A549 treated with dexamethasone at 1 μM for 4 hours (cell line): ENCODE measurements at places on chromosomes 7 and 10. TPM values are rescaled to one million over a fixed set of nuclear protein-coding genes. Genes with fewer than 3 reads are reported as not detected.

CLDN4 gene
- total RNA-seq: 4.3 to 6.0 TPM (median 4.8 TPM) in 5 replicates

SIRT1 gene
- total RNA-seq: 15.6 to 19.0 TPM (median 16.8 TPM) in 5 replicates

VPS37D gene
- 3.1 to 5.0 TPM (median 4.5 TPM) in 5 replicates for total RNA-seq

NEBL gene
- total RNA-seq: 7.4 to 14.0 TPM (median 12.9 TPM) in 5 replicates

ASIC3 gene
- 3.9 to 11.3 TPM (median 9.0 TPM) in 5 replicates for total RNA-seq

AGAP6 gene
- total RNA-seq: 5.7 to 9.2 TPM (median 8.6 TPM) in 5 replicates

MYL10 gene
- total RNA-seq: not detected in 5 replicates

CFAP58 gene
- 0.13 to 0.27 TPM (median 0.19 TPM) in 5 replicates for total RNA-seq

COL1A2 gene
- total RNA-seq: 0.06 TPM in 1 of 5 replicates, not detected in the others

CCDC172 gene
- not detected in 5 replicates for total RNA-seq

HOXA7 gene
- 4.7 to 5.5 TPM (median 4.8 TPM) in 5 replicates for total RNA-seq

ACTL6B gene
- total RNA-seq: not detected in 5 replicates

CCDC126 gene
- 3.0 to 4.2 TPM (median 3.6 TPM) in 5 replicates for total RNA-seq

GLCCI1 gene
- 0.81 to 1.1 TPM (median 1.0 TPM) in 5 replicates for total RNA-seq

PARD3 gene
- total RNA-seq: 59.7 to 72.6 TPM (median 66.9 TPM) in 5 replicates

TMEM270 gene
- total RNA-seq: 0.11 to 0.25 TPM (median 0.21 TPM) in 5 replicates

KNDC1 gene
- total RNA-seq: 0.60 to 1.5 TPM (median 1.3 TPM) in 5 replicates

CLCN1 gene
- total RNA-seq: 0.03 to 0.06 TPM (median 0.05 TPM) in 3 of 5 replicates, not detected in the others

TEX36 gene
- total RNA-seq: not detected in 5 replicates

ASZ1 gene
- not detected in 5 replicates for total RNA-seq

CPA2 gene
- 0.09 to 0.21 TPM (median 0.15 TPM) in 3 of 5 replicates, not detected in the others for total RNA-seq

MYOZ1 gene
- 0.05 to 0.16 TPM in 2 of 5 replicates, not detected in the others for total RNA-seq

XRCC2 gene
- total RNA-seq: 3.7 to 5.6 TPM (median 5.2 TPM) in 5 replicates

GJC3 gene
- 0.08 to 0.15 TPM (median 0.09 TPM) in 3 of 5 replicates, not detected in the others for total RNA-seq

GTF2IRD1 gene
- 21.0 to 30.9 TPM (median 25.8 TPM) in 5 replicates for total RNA-seq

OR2A42 gene
- total RNA-seq: not detected in 5 replicates

ACBD7 gene
- 1.2 to 1.5 TPM (median 1.4 TPM) in 5 replicates for total RNA-seq

FGF8 gene
- not detected in 5 replicates for total RNA-seq

SLC25A40 gene
- total RNA-seq: 4.4 to 8.5 TPM (median 7.3 TPM) in 5 replicates

VSTM2A gene
- total RNA-seq: 0.08 TPM in 2 of 5 replicates, not detected in the others

SAP25 gene
- 0.32 to 0.66 TPM (median 0.38 TPM) in 4 of 5 replicates, not detected in the other for total RNA-seq

GHRHR gene
- 0.06 TPM in 1 of 5 replicates, not detected in the others for total RNA-seq

CALU gene
- 143 to 189 TPM (median 180 TPM) in 5 replicates for total RNA-seq

VAX1 gene
- total RNA-seq: 1.0 to 1.5 TPM (median 1.3 TPM) in 5 replicates

SPDYE6 gene
- total RNA-seq: not detected in 5 replicates

BTAF1 gene
- total RNA-seq: 8.5 to 15.6 TPM (median 13.8 TPM) in 5 replicates

GRM8 gene
- 0.09 TPM in 1 of 5 replicates, not detected in the others for total RNA-seq
